ENCODE measurements at places on chromosomes 11 and 22. TPM values are rescaled to one million over a fixed set of nuclear protein-coding genes. Genes with fewer than 3 reads are reported as not detected.

The MFRP gene
- not detected for total RNA-seq

The MS4A12 gene
- total RNA-seq = not detected

The MRGPRE gene
- not detected for total RNA-seq

The MGAT3 gene
- 0.57 TPM for total RNA-seq

The SLC16A8 gene
- total RNA-seq = not detected

The RFPL2 gene
- not detected for total RNA-seq

The IGSF22 gene
- not detected for total RNA-seq

The CTSD gene
- 101 TPM for total RNA-seq

Measured in placental pericyte (primary cell).